LoVo (cell line): ENCODE measurements at places on chromosomes 7 and 10.

DNA sequence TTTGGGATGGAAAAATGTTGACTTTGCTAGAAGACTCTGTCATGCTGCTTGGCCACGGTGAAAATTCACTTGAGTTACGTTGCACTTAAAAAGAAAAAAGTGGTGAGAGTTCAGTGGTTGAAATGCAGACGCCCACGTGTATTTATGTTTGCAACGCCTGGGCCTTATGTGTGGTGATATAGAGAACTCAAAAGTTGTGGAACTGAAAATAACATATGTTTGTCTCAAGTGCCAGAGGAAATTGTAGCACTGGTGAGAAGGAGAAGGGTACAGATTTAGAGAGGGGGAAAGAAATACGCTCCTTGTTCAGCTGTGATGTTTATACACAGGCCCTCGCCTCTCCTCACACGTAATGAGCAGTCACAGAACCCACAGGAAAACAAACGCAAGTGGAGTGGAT lies 73.6 kb downstream of the EMX2 start:
- DNase-seq: no peak

GRCh38 chr7:74409571-74409970 lies 44.1 kb upstream of the GTF2IRD1 start:
- no peak for DNase-seq

GRCh38 chr7:29254591-29254990 lies 60.0 kb downstream of the CHN2 start:
- DNase-seq: no peak

DNA sequence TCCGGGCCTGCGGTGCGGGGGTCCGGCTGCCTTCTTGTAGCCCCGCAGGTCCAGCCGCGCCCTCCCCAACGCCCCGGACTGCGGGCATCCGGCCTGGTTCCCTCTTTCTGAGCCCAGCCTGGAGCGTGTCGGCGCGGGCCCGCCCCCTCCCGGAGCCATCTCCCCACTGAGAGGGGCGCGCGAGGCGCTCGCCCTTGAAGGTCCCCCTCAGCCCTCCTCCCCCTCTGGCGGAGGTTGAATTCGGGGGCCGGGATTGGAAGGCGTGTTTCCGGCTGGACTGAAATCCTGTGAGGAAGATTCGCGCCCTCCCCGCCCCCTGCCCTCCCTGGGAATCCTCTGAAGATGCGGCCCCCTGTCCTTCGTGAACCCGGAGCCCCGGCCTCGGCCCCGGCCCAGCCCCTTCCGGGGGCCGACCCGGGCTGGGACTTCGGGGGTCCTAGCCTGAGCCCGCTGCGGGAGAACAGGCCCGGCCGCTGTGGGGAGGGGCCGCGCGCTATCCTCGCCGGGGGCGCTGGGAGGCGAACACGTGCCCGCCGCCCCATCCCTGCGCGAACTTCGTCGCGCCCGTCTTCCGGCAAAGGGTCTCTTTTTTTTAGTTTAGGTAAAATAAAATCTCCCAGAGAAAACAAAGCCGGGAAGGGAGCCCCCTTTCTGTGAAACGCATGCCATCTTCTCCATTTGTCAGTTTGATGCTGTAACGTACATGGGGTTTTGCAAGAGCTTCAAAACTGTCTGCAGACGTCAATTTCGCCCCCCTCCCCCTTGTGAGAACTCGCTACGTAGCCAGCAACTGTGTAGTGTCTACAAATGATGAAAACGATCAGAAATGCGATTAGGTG lies 636 bp downstream of the PDCD4 start:
- peak; percentile 44 for DNase-seq

DNA sequence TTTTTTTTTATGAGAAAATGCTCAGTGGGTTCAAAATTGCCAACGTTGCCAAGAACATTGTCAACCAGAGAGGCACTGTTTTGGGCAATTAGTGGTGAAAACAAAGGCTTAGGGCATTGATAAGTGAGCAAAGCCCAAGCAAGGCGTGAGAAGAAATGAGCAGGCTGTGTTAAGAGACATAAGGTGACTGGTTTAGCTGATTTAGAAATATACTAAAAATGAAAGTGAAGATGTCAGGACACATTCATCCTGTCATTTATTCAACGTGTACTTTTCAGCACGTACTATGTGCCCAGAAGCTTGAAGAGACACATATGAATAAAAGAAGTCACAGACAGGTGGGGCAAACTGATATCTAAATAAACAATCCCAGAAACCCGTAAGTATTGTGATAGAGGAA lies 31.8 kb downstream of the AOAH start:
- DNase-seq: no peak

DNA sequence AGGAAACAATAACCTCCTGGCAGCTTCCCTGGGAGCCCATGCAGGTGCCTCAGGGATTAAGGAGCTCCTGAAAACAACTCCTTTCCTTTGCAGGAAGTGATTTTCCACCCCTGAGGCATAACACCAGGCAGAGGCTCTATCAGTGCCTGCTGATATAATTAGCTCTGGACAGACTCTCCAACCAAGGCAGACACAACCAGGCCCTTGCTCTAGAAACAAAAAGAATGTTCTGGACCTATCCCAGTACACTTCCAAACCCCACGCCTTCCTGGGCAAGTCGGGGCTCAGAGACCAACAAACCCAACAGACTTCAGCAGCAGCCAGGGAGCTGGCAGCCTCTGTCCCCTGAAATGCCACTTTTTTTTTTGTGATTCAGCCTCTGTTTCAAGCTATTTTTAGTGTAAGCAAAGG lies 247.1 kb downstream of the KCNMA1 start:
- no peak for DNase-seq

DNA sequence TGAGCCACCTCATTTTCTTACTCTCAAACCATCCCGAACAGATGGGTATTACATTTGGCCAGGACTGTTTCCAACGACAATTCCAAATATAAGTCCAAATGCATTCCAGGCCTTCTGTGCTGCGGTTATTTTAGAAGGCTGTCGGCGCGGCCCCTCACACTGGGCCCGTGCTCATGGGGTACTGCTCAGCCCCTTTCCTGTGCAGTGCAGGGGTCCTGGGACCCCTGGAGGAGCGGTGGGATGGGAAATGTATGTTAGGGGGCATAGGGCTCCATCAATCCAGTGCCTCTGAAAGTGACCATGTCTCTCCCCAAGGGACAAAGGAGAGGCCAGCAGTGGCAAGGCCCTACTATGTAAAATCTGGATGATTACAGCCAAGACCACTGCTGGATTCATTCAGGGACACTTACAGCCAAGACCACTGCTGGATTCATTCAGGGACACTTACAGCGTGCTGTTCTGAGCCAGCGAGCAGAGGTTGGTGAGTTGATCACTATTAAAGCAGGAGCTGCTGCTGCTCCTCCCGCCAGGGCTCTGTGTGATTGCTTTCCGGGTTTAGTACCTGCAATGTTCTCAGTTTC lies 66.3 kb downstream of the CHST15 start:
- DNase-seq: no peak

DNA sequence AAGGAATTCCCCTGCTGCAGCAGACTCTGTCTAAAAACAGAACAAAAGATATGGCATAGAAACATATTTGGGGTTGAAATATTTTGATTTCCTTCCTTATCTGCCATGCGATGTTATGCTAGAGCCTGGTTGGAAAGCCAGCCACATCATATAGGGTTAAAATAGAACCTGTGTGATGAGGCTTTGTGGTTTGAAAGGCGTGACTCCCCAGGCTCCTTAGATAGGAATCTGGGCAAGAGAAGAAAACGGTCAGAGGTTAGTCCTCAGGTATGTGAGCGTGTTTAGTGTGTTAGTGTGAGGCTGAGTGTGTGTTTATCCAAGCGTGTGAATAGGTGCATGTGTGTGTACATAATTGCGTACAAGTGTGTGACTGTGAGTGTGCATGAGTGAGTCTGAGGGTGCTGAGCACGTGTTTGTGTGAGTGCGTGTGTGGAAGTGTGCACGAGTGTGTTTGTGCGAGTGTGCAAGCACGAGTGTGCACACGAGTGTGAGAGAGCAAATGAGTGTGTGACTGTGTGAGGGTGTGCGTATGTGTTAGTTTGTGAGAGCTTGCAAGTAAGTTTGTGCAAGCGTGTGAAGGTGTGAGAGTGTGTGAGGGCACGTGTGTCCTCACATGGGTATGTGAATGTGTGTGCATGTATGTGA lies 79.9 kb downstream of the COL26A1 start:
- DNase-seq: peak; percentile 38

DNA sequence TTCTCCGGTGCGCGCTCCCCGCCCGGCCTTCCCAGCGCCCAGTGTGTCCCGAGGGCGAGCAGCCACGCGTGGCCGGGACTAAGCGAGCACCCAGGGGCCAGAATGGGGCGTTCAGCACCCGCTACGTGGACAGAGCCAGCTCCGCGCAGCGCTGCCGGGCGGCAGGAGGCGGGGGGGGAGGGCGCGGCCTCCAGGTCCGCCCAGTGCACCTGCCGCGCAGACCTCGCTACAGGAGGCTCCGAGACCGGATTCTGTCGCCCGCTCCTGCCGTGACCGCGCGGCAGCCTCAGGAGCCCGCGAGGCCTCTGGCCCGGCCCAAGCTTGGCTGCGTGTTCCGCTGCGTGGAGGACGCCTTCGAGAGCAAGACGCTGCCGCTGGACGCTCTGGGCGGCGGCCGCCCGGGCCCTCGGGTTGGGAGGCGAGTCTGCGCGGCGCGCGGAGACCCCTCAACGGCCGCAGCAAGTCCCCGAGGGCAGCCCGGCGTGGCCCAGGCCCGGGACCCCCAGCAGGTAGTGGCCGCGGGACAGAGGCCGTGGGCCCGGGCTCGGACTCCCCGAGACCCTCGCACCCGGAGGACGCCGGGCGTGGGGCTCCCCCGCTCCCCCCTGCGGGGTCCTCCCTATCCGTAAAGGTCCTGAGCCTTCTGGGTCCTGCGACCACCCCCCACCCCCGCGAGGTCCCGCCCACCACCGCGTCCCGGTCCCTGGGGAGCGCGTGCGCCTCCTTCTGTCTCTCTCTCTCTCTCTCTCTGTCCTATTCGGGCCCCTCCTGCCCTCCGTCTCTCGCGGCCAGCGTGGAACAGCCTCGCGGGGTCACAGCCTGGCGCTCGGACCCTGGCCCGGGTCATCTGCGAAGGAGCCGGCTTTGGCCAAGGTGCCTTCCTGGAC lies 904 bp upstream of the DPYSL4 start:
- DNase-seq: no peak

DNA sequence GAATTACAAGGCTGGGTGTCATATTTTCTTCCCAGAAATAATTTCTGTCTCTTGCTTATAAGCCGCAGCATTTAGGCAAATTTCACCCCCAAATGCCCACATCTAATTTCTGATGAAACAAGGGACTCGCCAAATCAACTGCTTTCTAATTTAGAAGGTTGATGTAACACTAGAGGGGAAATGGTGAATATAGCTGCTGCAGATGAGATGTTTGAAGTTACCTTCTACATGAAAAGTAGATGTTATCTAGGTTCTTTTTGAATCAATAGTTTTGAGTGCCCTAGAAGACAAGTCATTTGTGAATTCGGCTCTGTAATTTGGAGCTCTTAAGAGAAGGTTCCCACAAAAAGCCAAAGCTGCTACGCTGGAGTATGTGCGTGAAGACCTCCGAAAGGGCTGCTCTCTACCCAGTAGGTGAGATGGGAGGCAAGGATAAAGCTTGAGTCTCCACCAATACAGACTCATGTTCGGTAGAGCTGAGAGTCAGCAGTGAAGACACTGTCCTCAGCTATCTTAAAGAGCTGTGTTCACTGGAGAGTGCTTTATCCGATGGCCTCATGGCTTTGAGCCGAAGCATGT lies 99.5 kb downstream of the FANK1 start:
- no peak for DNase-seq

- no peak for DNase-seq
Measured at GRCh38 chr7:47624689-47625088, 42.8 kb upstream of the TNS3 start.

GRCh38 chr7:141208539-141208938 lies 134.7 kb downstream of the TMEM178B start:
- DNase-seq: no peak

DNA sequence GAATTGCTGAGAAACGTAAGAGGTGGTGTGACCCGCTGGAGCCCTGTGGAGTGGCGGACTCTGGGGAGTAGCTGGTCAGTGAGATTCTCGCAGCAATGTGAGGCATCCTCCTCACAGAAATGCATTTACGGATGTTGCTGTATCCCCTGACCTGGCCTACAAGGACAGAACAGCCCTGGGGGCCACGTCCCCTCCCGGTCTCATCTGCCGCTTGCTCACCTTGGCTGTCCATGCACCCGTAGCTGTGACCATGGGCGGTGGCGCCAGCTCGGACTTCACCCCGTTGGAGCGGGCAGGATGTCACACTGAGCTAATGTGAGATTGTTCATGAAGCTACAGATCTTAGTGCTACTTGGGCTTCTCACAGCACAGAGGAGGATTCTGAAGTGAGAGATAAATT lies 193.8 kb downstream of the EBF3 start:
- no peak for DNase-seq

- DNase-seq: no peak
Measured at GRCh38 chr7:2372724-2373123, 18.1 kb downstream of the EIF3B start.

DNA sequence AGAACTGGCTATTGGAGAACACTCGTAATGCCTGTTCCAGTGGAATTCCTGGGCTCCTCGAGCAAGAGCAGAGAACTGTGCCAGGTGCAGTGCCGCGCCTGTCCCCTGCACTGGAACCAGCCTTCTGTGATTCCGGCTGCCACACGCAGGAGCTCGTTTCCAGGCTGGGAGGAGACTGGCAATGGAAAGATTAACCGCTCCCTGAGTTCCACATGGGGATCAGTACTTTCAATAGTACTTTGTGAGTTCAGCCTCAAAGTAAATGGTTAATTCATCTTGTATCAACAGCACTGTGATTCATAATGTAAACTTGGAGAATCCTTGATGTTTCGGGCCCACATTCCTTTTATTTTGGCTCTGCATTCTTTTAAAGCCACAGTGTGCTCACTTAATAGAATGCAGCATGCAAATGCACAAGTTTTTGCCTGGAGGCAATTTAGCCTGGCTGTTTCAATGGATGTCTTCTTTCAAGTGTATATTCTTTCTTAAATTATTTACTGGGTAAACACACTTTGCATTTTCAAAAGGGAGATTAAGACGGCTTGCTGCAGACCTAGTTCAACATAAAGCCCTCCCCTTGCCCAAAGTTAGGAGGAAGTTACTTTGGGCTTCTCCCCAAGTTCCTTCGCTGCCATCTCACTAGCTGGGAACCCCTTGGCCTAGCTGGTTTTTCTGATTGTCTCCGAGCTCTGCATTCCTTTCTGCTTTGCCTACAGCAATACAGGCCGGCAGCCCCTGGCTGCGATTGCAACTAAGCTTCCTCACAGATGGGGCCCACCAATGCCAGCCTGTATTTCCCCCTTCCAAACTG lies 138.1 kb upstream of the TCF7L2 start:
- DNase-seq: peak; percentile 75

GRCh38 chr10:26841733-26842317 lies 18.9 kb downstream of the ABI1 start:
- no peak for DNase-seq

DNA sequence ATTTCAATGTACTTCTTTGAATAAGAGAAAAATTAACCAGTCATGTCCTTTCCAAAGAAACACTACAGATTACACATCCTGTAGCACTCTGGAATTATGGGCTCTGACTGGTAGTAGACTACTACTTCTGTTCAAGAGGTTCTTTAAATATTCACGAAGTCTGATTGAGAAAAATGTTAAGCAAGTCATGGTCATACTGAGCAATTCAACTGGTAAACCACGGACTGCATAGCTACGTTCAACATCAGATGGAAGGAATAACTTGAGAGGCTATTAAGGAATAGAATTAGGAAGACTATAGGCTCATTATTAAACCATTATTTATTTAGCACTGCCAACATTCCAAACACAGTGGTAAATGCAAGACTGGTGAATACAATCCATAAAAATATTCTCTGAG lies 160.8 kb downstream of the IMMP2L start:
- no peak for DNase-seq

- peak; percentile 92 for DNase-seq
Measured at GRCh38 chr7:140397784-140398750, at the start of gene SLC37A3. Gene SLC37A3 (minus strand): TSS chr7:140398530. CDS start chr7:140382526, 16,004 bp downstream.

GRCh38 chr7:17651863-17652385 lies 288.4 kb downstream of the SNX13 start:
- DNase-seq: peak; percentile 39
